ENCODE measurements at places on chromosomes 7 and 10.

DNA sequence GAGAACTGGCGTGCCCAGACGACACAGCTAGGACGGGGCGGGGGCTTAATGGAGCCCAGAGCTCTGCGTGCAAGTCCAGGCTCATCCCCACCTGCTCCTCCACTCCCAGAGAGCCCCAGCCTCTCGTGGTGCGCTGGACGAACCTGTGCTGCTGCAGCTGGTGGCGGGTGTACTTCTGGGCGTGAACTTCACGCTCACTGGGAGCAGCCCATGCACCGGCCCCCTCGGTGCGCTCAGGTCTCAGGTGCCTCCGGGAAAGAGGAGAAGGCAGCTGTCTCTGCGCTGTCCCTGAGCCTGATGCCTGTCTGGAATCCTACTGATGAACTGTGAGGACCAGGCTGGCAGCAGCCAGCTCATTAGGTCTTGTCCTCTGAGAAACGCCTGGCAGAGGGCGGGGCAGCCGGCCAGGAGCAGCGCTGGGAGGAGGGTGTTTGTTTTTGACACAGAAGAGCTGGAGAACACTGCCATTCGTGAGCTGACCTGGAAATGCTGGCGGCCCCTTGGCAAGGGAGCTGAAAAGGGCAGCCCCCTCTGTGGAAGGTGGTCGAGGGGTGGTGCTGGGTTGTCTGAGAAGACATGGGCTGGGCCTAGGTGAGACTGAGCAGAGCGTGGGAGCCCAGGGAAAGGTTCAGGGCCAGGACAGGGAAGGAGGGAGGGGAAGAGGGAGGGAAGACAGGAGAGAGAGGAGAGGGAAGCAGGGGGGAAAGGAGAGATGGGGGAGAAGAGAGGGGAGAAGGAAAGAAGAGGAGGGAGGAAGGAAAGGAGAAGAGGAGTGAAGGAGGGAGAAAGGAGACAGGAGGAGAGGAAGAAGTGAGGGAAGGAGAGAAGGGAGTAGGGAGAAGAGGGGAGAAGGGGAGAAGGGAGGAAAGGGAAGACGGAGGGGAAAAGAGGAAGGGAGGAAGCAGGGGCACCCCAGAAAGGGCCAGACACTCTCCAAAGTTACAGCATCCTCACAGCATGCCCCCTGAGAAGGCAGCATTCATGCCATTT lies 53.5 kb upstream of the TNS3 start:
- no peak for DNase-seq

DNA sequence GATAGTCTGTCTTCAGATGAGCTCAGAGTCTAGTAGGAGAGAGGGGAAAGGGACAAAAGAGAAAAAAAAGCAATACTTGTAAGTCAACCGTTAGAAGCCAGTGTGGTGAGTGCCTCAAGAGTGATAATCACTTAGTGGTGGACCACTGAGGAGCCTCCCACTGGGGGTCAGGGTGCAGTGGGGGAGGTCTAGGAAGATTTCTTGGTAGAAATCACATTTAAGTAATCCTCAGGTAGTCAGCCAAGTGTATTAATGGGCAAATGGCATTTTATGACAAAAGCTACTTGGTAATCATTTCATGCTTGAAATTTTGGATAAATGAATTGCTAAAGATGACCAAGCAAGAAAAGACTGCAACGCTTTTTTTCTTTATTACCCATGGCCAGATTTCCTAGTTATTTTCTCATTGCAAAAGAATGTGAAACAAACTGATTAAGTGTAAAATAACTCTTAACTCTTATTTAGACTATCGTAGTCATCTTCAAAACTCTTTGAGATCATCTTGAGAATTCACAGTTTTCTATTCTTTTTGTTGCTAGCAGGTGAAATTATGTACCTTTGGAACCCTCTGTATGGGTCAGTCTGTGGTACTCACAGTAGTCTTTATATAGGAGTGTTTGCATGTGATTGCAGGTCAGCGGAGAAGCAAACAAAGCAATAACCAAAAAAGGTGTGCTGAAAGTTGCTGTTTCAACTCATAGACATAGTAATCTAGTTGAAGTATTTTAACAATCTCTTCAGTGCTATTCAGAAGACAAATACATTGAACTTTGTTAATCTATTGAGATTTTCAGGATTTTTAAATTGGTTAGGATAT lies 63.9 kb downstream of the PPP1R9A start:
- no peak for DNase-seq

- DNase-seq, result no peak
These were observed 167.8 kb downstream of the USP6NL start for GRCh38 chr10:11443468-11444154.

DNA sequence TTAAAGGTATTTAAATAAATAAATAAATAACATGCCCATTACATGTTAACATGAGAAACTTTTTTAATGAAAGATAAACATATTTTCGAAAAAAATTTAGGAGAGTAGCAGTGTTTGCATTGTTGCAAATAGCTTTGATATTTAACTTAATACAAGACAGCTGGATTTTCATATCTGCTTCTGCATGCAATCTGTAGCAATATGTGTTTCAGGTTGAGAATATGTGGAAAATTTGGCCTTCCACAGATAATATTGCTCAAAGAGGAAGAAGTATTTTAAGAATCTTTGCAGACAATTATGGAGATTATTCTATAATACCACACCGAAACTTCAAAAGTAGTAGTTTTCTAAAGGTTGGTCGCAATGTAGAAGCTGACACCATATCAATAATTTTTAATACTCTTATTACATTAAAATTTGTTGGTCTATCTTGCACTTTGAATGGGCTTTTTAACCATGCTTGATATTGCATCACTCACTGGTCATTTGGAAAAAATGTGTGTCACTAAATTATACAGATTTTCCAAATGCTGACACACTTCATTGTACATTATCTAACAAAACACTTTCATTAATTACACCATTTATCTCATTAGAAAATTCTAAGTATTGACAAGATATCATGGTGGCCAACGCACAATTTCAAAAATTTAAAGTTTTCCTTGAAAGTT lies 229.8 kb upstream of the HDAC9 start:
- DNase-seq, result no peak

DNA sequence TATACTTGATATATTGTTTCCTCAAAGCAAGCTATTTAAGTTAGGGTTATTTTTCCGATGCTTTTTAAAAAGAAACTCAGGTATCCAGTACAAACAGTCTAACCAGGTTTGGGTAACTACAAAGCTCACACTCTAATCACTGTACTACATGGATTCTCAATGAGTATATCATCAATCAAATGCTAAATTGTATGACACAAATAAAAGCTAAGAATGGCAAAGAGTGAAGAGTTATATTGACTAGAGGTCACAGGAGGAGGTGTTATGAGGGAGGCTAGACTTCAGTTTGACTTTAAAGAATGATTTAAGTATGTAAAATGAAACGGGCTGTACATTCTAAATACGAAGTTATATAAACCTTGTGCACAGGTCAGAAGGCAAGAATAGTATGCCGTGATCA lies 178.0 kb downstream of the CTNNA3 start:
- DNase-seq, result no peak

DNA sequence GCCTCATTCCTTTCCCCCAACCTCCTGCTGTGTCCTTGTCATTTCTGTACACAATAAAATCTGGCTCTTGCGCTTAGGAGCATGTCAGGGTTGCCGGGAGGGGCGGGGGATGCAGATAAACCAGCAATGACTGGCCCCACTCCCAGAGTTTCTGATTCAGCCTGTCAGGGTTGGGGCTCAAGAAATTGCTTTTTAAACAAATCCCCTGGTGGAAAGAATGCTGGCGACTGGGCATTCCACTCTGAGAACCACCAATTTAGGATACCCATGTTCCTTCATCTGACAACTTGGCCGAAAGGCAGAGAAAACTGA lies 376.4 kb downstream of the TCERG1L start:
- DNase-seq, result no peak

DNA sequence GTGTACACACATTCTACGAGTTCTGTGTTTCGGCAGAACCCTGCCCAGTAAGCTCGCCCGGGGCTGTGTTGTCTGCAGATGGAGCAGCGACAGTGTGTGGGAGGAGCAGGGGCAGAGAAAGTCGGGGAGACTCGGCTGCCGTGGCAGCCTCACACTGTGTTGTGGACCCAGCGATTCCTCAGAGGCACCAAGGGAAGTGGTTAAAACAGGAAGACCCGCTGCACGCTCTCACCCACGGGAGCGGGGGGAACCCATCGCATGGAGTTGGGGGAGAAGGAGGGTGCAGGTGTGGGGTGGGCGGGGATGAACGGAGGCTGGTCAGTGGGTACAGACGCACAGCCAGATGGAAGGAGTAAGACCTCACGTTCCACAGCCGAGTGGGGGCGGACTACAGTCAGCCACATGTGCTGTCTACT lies 250.2 kb downstream of the ELFN1 start:
- no peak for DNase-seq

DNA sequence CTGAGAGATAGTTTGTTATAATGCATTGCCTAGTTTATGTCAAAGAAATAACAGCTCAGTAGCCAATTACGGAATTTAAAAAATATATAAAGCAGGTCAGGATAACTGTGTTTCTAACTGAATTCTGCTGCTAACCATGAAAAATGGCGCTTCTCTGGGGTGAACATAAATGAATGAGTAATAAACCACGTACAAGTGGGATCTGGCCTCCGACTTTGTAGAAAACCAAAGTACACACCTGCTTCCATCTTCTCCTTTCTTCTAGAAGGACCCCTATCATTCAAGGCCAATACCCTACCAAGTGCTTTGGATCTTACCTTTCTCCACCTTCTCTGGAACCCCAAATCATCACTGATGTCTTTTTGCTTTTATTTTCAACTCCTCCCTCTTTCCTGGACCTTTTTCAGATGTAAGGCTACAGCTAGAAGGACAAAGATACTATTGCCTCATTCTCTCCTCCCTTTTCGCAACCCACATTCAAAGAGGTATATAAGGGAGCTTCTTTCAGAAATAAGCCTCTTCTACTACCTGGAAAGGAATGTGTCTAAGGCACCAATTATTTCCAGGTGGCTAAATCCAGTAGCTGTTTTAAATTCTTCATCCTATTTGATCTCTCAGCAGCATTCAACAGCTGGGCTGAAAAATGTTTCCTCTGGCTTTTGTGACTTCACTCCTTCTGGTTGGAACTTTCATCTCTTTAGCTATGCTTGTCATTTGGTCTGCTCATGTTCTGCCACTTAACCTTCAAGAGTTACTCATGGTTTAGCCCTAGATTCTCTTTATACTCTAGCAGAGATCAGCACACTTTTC lies 37.7 kb downstream of the NAMPT start:
- DNase-seq, result no peak

DNA sequence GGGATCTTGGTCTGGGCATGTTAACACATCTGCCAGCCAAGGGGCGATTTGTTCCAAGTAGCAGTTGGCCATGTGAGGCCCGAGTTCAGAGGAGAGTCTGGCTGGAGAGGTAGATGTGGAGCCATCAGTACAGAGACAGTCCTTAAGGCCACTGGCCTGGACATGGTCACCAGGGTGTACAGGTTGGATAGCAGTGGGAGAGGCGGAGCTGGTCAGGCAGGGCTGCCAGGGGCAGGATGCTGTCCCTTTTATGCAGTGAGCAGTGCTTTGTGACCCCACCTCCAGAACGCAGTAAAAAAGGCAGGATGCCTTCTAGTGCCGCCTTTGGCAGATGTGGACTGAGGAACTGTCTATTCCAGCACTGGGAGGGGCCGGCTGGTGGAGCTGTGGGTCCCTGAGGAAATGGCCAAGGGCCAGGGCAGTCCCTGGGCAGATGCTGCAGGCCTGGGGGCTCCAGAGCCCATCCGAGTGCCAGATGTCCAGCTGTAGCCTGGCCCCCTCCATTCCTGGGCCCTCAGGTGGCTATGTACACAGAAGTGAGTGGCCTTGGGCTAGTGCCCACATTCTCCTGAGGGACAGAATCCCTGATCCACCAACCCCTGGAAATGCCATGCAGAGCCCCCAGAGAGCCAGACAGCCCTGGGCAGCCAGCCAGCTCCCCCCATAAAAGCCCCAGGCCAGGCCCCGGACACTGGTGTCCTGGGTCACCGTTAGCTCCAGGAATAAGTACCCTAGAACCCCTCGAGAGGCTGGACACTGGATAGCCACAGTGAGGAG lies 17.2 kb upstream of the MYL7 start:
- peak; percentile 16 for DNase-seq

DNA sequence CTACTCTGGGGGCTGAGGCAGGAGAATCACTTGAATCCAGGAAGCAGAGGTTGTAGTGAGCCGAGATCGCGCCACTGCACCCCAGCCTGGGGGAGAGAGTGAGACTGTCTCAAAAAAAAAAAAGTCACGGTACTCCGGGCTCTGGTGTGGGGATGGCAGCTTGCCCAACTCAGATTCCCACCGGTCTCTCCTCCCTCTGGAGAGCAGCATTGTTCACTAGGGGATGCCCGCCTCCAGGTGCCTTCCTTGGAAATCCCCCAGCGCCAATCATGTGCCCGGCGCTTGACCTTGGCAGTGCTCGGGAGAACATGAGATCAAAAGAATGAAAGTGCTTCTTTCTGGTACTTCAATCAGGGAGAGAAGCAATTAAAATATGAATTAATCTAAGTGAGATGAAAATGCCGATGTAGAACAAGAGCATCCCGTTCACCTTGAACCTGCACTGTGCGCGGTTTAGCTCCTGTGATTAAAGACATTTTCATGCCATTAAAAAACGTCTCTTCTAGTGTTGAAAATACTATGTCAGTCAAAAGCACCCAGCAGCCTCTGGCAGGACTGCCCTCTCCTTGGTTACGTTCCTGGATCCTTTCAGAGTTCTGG lies 1127.3 kb upstream of the AUTS2 start:
- DNase-seq, result no peak

- DNase-seq, result no peak
These were observed 535.8 kb downstream of the SDK1 start for GRCh38 chr7:3836855-3837254.

GRCh38 chr10:119022846-119023552 lies 6.5 kb upstream of the NANOS1 start:
- no peak for DNase-seq

Measured in omental fat pad (tissue), 4 donors.